ENCODE measurements at places on chromosomes 4 and X.

DNA sequence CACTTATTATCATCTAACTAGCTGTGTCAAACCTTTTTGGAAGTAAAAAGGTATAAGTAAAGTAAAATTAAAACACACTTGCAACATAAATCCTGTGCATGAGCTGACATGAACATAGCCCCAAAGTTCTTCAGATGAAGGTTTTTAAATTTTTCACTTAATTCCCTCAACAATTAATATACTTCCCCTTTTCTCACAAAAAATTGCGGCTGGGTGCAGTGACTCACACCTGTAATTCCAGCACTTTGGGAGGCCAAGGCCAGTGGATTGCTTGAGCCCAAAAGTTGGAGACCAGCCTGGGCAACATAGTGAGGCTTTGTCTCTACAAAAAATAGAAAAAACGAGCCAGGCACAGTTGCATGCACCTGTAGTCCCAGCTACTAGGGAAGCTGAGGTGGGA is 16.8 kb downstream of the RASGEF1B start:
- no peak for DNase-seq

GRCh38 chrX:150542846-150543229 is 25.6 kb upstream of the MTM1 start:
- DNase-seq: no peak

DNA sequence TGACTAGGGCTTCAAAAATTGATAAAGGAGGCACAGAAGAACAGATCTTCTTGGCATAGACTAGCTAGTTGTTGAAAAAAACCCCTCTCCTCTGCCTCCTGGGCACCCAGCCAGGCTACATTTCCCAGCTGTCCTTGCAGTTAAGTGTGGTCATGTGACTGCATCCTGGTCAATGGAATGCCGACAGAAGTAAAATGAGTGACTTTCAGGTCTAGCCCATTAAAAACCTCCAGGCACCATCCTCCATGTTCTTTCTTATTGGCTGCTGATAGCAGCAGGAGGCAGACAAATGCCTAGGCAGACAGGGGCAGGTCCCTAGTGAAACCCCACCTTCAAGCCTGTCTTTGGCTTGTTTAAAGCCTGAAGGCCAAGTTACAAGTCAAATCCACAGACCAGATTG is 35.3 kb downstream of the ATXN3L start:
- DNase-seq: no peak

DNA sequence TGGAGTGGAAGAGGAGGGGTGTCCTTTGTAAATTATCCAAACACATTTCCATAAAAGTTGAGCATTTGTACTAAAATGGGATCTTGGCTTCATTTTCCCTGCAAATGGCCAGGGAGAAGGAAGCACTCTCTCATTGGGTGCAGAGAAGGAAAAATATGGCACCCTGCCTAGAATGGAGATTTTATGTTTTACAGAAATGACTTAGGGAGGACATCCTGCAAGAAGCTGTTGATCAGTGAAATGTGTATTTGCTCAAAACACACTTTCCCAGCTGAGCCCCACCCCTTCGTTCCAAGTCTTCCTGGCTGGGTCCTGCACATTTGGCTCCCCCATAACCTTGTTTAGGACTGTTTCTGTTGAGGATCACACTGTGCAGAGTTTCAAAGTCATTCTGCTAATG is 213.5 kb upstream of the TAPT1 start:
- no peak for DNase-seq

DNA sequence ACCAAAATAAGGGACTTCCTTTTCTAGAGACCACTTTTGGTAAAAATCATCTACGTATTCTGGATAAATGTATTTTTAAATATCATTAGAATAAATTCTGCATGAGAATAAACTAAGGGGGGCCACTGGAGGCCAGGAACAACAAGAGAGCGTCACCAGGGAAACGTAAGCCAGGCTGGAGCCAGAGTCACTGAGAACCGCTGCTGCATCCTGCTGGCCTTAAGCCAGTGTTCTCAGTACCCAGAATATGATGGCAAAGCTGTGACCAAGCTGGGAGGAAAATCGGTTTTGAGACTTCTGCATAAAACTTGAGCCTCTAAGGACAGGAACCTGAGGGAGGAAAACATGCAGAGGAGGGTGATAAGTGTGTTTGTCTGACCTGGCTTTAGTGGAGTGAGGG is 63.0 kb upstream of the FAM9A start:
- no peak for DNase-seq

DNA sequence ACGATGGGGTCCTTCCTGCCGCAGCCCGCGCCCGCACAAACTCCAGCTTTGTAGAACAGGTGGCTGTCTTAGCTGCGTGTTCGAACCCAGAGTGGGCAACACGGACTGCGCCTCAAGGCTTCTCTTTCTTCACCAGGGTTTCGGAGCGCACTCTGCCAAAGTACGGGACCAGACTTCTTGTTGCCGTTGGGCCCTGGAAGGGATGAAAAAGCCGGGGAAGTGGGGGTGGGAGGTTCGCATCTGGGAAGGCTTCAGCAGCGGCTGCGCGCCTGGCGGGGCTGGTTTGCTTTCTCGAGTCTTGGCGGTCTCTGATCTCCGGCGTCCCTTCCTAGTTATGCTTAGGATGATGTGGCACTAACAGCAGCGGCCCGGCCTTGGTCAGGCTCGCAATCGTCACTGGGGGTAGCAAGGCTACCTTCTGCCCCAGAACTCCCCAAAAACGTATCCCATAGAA is 673 bp downstream of the PARM1 start:
- DNase-seq: no peak

- DNase-seq: no peak
These were observed 957 bp downstream of the PPP2R2C start for GRCh38 chr4:6471307-6472007.

DNA sequence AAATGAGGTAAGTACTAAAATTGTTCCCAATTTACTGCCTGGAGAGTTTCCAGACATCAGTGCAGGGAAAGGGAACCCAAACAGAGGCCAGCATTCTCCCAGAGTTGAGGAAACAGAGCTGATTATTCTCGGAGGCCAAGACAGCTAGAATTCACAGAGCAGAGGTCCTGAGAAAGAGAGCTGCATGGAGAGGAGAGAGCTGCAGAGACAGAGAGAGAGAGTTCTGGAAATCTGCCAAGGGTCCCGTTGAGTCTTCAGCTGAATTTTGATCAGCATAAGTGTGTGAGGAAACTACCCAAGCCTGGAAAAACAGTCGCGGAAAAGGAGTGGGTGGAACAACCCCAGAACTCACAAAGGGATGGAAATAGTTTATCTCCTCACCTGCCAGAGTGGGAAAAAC is 43.8 kb upstream of the GPR173 start:
- no peak for DNase-seq

DNA sequence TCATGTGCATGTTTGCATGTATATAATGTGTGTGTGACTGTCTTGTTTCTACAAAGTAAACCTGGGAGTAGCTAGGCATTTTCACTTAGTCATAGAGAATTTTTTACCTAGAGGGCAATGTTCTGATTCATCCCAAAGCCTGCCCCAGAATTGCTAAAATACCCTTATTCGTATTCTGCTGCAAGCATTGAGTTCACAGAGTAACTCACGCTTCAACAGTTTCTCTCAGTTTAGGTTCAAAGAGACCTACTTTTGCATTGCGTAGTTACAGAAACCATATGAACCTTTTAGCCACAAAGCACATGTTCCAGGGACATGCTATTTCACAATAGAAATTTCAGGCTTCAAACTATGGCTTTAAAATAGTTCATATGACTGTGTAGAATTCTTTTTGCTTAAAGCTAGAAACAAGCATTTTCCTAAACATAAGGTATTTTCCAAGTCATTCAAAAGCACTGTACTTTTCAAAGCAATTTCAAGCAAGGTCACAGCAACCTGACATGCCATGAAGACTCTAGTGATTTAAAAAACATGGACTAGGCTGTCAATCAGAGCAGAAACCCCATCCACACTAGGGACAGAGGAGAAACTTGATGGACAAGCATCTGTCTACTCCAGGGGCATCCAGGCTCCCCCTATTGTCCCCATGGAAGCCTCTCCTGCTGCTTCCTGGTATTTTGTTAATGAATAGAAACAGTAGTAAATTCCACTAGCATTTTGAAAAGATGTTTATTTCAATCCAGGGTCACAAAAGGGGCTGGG is 81.5 kb upstream of the MAPK10 start:
- DNase-seq: no peak

DNA sequence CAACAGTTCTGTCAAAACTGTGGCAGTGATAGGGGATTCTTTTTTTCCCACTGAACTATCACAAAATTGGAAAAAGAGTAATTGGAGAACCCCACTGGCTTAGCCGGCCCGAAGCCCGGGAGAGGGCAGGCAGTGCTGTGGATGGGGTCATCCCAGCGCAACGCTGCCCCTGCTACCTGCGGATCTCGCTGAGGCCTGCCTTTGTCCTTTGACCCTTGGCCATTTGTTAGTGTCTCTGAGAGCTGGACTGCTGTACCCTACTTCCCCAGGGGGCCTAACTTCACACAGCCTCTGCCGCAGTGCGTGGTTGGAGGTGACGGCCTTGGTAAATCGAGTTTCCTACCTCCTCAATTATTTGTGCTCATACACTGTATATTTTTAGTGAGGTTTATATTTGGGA is 43.0 kb upstream of the MSANTD1 start:
- DNase-seq: no peak

DNA sequence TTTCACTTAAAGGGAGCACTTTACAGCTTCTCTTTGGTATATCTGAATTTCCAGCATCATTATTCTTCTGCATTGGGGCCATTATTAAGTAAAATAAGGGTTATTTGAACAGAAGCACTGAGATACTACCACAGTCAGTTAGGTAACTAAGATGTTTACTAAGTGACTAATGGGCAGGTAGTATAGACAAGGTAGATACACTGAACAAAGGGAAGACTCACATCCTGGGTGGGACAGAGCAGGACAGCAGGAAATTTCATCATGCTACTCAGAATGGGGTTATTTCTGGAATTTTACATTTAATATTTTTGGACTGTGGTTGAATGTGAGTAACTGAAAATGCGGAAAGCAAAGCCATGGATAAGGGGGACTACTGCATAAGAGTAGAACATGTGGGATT is 316.0 kb downstream of the CCSER1 start:
- DNase-seq: no peak

GRCh38 chr4:53014881-53015280 is 152.8 kb downstream of the RASL11B start:
- no peak for DNase-seq

DNA sequence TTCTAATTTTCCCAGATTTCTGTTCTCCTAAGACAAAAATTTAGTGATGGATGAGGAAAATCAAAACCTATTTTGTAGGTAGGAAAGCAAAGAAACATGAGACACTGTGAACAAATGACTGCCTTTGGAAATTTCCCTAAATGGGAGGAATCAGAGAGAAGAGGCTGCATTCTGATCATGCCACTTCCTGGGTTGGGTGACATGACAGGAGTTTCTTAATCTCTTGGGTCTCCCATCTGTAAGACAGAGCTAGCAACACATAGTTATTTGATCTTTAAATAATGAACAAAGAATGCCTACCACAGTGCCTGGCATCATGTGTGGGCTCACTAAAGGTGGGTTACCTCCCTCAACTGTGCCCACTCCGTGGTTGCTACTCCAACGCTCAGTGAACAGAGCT is 57.1 kb downstream of the CCDC149 start:
- no peak for DNase-seq

DNA sequence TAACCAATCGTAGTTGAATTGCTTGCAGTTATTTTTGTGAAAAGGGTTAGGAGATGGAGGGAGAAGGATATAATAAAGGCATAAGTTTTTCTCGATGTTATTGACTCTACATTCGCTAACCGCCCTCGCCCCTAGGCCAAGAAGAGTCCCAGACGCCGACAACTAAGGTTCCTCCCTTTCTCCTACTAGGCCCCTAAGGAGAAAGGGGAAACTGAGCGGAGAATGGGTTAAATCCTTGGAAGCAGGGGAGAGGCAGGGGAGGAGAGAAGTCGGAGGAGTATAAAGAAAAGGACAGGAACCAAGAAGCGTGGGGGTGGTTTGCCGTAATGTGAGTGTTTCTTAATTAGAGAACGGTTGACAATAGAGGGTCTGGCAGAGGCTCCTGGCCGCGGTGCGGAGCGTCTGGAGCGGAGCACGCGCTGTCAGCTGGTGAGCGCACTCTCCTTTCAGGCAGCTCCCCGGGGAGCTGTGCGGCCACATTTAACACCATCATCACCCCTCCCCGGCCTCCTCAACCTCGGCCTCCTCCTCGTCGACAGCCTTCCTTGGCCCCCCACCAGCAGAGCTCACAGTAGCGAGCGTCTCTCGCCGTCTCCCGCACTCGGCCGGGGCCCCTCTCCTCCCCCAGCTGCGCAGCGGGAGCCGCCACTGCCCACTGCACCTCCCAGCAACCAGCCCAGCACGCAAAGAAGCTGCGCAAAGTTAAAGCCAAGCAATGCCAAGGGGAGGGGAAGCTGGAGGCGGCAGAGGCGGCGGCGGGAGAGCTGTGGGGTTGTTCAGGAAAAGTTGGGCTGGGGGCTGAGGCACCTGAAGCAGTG is 5.9 kb downstream of the ATOH1 start:
- no peak for DNase-seq

DNA sequence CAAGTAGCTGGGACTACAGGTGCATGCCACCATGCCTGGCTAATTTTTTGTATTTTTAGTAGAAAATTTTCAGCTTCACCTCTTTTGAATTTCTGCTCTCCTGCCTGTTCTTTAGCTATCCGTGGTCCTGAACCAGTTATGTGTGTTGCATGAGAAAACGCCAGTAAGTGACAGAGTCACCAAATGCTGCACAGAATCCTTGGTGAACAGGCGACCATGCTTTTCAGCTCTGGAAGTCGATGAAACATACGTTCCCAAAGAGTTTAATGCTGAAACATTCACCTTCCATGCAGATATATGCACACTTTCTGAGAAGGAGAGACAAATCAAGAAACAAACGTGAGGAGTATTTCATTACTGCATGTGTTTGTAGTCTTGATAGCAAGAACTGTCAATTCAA is 13.9 kb downstream of the ALB start:
- DNase-seq: no peak

DNA sequence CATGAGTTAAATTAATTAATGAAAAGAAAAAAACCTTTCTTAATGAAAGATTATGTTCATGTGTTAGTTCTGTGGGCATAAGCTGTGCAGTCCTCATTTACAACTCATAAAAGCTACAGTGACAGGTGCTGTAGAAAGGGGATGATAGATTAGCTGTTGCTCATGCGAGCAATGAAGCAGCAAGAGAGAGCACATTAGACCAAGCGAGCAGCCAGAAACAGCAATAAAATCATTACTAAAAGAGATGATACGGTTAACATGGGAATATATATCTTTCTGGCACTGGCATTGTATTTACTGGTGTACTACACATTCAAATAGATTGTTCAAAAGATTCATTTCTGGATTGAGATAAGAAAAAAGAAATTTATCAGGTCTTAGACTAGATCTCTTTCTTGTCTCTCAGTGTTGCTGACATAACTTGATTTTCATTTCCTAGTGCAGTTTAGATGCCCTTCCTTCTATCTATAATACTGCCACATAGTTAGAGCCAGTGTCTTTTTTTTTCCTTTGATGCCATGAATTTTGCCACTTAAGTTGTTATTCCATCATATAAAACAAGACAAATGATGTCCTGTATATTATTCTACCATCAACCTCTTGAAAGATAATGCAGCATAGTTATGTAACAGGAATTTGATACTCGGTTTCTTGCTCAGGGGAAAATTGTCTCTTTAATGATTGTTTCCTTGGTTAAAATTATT is 164.6 kb downstream of the BANK1 start:
- no peak for DNase-seq

GRCh38 chr4:109649872-109650271 is 53.4 kb downstream of the CASP6 start:
- DNase-seq: no peak
